ENCODE measurements at places on chromosomes 3 and 15.

DNA sequence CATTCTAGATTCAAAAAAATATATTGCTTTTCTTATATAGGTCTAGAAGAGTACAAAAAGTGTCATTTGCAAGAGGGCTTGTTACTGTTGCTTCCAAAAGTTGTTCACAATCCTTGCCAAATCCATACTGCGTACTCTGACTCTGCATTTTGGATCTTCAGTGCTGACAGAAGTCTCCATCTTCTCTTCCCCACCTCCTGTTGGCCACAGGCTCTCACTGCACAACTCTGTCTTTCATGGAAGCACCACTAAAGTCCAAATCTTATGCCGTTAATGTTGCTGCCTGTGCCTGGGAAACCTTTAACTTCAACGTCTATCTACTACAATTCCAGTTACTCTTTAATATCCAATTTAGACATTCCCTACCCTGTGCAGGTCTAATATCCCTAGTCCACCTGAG lies 419.9 kb downstream of the NR2F2 start:
- no peak for DNase-seq

DNA sequence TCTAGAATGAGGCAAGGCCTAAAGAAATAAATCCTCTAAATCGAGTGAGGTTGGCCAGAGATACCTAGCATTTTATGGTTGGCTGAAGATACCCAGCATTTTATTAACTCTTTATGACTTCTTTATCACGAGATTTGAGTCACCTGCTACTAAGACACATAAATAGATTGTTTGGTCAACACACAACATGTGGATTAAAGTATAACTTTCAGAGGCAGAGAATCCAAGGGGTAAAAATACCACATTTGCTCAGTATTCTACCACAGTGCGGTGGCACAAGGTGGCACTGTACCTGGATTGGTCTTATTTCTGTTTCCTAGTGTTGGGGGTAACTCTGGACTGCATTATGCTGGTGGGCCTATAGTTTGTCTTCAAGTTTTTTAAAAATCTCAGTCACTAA lies 27.0 kb upstream of the VILL start:
- no peak for DNase-seq

GRCh38 chr3:170355738-170356595 lies 1.5 kb upstream of the SKIL start:
- no peak for DNase-seq

DNA sequence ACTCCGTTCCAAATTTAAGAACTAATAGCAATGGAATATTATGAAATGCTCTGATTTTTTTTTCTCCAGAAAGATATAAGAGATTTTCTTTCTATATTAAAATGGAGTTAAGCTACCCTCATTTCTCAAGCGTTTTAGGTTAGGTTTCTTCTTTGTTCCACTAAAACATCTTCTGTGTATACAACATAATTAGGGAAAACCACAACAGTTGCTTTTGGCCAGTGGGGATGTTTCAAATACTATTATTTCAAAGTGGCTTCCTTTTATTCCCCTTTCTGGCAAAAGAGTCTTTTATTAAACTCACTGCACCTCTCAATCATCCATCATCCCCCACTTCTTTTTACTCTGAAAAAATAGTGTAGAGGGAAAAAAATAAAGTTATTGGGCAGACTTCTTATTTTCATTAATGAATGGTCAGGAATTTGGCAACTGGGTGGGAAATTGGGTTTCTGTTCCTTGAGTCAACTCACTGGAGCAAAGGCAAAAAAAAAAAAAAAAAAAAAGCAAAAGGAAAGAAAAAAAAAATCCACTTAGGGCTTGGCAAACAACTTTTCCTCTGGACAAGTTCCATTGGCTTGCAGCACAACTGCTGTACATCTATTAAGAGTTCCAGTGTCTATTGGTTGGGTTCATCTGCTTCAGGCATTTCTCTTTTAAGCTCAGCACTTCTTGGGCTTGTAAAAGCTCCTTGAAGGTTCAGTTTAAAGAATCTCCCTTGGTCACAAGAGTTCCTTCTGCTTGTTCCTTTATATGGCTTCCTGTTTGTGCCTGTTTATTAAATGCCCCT lies 963.4 kb downstream of the ROBO1 start:
- DNase-seq, result peak; percentile 92

DNA sequence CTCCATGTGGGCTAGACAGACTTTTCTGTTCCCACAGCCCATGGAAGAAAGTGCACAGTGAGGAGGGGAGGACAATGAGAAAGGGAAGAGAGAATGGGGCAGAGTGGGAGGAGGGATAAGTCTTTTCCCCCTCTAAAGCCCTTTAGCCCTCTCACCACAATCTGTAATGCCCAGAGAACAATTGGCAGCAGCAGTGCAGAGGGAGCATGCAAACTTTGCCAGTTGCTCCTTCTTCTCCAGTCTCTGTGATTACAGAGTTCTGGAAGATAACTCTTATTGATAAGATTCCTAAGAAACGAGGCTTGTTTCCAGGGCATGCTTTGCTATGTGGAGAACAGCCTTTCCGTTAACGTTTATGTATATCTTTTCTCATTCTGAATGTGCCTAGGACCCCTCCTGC lies 50.0 kb upstream of the FMN1 start:
- no peak for DNase-seq

DNA sequence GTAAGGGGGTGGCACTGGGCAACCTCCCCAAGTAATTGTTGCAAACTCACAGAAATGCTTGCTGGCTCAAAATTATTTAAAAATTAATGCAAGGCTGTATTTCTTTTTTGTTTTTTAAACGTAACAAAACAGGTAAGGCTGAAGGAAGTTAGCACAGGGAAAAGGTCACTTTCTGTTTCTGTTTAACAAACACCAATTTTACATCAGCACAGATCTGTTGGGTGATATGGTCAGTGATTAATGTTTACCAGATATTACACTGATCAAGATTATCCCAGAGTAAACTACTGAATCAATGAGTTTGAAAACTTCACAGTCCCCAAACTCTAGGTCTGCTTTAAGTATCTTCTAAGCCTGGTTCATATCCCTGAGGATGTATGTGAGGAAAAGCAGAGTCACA lies 558.0 kb downstream of the FOXP1 start:
- DNase-seq, result no peak

DNA sequence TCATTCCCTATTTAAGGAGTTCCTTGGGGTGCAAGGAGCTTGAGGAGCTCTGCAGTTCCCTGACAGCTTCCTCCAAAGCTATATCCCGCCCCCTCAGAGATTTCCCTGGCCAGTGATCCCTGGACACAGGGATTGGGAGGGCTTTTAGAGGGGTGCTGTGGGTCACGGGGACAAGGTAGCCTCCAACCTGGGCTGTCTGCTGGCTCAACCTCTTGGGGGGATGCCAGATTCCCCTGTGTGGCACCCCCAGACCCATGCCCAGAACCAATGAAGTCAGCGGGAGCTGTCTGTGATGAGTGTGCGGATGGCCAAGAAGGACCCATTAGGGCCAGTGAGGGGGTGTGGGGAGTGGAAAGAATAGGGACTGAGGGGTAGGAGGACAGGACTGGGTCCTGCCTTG lies 21.0 kb upstream of the ATP2B2 start:
- DNase-seq, result no peak

DNA sequence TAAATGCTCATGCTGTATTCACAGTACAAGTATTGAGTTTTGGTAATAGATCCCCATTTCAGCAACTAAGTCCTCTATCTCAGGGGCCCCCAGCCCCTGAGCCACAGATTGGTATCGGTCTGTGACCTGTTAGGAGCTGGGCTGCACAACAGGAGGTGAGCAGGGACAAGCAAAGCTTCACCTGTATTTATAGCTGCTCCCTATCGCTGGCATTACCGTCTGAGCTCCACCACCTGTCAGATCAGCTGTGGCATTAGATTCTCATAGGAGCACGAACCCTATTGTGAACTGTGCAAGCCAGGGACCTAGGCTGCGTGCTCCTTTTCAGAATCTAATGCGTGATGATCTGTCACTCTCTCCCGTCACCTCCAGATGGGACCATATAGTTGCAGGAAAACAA lies 262.8 kb upstream of the UBE2E2 start:
- DNase-seq, result no peak

DNA sequence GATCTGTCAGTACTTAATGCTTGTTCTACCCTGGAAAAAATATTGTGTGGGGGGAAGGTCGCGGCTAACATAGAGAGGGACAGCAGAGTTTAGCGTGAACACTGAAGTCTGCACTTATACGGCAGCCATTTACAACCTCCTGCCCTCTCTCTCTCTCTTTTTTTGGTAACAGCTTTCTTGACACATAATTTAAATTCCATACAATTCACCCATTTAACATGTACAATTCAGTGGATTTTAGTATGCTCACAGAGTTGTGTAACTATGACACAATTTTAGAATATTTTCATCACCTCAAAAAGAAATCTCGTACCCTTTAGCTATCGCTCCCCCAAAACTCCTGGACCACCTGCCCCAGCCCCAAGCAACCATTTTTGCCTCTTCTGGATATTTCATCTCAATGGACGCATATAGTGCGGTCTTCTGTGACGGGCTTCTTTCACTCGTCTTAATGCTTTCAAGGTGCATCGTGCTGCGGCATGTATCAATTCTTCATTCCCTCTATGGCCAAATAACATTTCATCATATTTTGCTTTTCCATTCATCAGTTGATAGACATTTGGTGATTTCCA lies 141.8 kb downstream of the XXYLT1 start:
- no peak for DNase-seq

DNA sequence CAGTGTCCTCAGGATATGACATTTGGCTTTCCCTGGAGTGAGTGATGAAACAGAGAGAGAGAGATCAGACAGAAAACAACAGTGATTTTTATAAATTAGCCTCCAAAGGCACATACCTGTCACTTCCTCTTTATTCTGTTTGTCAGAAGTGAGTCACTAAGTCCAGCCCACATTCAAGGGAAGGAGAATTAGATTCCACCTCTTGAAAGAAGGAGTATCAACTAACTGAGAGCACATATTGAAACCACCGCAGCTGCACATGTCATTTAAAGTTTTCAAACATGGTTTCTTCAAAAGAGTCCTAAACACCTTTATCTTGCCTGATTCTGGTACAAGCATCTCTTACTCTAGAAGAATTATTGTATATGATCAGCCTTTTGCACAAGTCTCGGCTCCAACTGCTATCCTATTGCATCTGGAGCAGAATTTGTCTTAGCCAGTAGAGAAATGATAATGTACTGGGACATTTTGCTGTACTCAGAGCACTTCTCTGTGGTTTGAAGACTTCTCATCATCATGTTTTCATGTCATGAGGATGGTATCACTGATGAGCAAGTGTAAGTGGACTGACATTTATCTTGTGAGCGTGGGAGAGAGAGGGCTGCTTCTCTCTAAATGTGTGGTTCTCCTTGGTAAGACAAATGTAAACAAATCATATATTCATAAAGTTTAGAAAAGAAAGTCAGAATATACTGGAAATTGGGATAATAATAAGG lies 338.9 kb upstream of the CFAP20DC start:
- DNase-seq, result no peak

- no peak for DNase-seq
Measured at GRCh38 chr3:33025648-33026178, 71.2 kb downstream of the GLB1 start.

DNA sequence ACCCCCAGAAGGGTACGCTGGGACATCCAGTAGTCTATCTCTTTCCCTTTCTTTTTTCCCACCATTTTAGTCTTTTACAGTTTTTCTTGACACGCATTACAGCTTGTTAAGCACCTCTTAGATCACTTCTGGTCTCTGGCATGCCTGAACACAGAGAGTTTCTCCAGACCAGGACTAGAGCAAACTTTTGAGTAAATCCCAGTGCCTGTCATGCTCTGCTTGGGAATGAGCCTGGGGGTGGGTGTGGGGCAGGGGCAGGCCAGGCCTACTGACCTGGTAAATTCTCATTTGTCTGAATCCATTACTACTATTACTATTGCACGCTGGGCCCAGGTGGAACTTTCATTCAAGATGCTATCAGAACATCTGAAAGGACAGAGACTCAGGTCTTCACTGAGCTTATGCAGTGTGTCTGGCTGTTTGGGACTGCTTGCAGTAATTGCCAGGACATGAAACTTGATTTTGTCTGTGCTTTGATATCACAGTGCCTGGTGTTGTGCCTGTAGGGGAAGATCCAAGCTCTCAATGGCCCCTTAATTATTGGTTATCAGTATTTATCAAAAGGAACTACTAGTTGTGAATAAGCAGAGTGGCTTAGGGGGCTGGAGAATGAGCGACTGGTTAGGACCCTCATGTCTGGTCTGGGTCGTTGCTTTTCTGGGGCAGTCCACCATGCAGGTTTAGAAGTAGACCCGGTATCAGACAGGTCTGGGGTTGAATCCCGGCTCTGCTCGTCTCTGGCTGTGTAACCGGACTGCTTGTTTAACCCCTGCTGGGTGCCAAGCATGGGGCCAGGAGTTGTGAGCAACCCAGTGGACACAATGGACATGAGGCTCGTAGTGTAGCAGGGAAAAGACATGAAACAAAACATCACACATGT lies 196.1 kb upstream of the TLE3 start:
- no peak for DNase-seq

DNA sequence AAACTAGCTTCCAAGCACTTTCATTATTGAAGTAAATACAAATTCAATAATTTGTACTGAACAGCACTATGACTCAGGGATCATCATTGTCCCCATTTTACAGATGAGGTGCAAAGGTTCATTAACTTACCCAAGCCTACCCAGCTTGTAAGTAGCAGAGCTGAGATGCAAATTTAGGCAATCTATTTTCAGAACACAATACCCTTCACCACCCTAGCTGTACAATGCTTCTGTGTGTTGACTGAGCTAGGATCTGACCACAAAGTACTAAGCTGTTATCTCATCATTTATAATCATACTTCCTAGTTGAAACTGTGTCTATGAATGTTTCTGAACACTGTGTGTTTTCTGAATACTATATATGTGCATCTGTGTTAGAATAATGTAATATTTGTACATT lies 3.2 kb upstream of the ILDR1 start:
- no peak for DNase-seq
